Dermis microvascular lymphatic vessel endothelial cell (primary cell): ENCODE measurements at places on chromosomes 12 and 14. TPM values are rescaled to one million over a fixed set of nuclear protein-coding genes. Genes with fewer than 3 reads are reported as not detected.
A peak's percentile ranks its signal among the peaks of the same experiment; 100 is the strongest.

GRCh38 chr12:46472893-46473633 is 100.5 kb upstream of the SLC38A2 start:
- peak; percentile 90 for DNase-seq

The AJUBA gene
- total RNA-seq = 35.7 and 40.3 TPM in 2 replicates

- DNase-seq = no peak
Measured at GRCh38 chr12:40158592-40159111, 52.8 kb upstream of the SLC2A13 start.

The ARG2 gene
- 29.2 and 39.7 TPM in 2 replicates for total RNA-seq

GRCh38 chr12:60148831-60149230 is 553.0 kb downstream of the SLC16A7 start:
- DNase-seq = peak; percentile 59

DNA sequence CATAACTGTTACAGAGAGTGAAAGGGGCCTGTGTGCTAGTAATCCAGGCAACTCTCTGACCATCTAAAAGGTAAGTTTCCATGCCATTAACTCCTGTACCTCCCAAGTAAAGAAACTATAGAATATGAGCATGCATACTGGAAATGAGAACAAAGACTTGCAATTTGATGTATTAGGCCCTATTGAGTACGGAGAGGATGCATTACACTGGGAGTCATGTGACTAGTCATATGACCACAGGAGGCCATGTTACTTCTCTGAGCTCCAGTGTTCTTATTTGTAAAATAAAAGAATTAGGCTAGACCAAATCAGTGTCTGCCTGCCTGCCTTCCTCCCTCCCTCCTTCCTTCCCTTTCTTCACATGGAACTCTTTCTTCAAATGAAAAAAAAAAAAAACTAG is 440.1 kb upstream of the CCDC196 start:
- DNase-seq = no peak

GRCh38 chr12:94590428-94590827 is 59.9 kb downstream of the TMCC3 start:
- DNase-seq = no peak

- DNase-seq = no peak
Measured at GRCh38 chr12:103268831-103269514, 226.8 kb downstream of the C12orf42 start.

GRCh38 chr14:31387091-31387490 is 33.3 kb downstream of the HEATR5A start:
- no peak for DNase-seq

DNA sequence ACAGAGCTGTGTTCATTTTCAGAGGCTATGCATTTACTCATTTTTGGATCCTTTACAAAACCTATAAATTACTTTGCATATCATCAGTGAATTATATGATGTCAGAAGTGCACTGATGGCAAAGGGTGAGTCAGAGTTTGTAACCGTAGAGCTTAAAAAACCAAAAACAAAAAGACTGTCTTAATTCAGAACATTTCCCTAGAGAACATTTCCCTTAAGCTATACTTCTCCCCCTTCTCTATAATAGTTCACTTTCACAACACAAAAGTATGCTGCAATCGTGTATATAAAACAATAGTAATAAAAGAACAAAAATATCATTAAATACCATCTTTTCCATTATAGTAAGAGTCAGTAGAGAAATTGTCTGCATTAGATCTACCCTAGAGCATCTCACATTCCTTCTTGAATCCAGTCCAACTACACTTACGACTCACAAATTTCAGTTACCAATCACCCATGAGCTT is 934.9 kb downstream of the LRFN5 start:
- DNase-seq = no peak

- DNase-seq = no peak
Measured at GRCh38 chr12:91317306-91317705, 134.7 kb upstream of the DCN start.

DNA sequence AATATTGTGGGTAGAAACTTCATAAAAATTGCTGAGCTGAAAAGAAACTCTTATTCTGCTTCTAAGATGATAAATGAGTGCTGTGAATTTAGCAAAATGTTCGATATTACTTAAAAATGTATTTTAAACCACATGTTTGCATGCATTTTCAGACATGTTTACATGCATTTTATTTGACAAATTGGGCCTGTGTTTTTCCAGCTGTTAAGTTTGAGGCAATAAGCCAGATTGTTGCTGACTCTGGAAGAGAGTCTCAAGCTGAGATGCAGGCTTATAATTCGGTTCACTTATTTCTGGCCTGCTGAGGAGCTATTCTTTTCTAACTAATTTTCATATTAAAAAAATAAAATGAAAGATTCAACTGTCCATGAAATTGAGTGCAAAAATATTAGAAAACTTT is 110.1 kb downstream of the SYNE2 start:
- DNase-seq = no peak

DNA sequence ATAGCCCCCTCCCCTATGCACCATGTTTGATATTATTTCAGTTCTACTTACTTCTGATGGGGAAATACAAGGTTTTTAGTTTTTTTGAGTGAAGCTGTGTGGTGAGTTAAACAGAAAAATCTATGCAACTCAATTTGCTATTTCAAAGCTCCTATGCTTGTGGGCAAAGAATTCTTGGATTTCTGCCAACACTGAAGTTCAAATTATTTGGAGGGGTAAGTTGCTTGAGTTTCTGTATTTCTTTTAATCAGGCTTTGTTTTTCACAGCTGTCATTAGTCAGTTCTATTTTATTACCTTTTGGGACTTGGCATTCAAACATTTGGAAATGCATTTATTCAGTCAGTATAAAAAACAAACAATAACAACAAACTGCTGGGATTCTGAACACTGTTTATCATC is 407.5 kb upstream of the MGAT4C start:
- DNase-seq = no peak

DNA sequence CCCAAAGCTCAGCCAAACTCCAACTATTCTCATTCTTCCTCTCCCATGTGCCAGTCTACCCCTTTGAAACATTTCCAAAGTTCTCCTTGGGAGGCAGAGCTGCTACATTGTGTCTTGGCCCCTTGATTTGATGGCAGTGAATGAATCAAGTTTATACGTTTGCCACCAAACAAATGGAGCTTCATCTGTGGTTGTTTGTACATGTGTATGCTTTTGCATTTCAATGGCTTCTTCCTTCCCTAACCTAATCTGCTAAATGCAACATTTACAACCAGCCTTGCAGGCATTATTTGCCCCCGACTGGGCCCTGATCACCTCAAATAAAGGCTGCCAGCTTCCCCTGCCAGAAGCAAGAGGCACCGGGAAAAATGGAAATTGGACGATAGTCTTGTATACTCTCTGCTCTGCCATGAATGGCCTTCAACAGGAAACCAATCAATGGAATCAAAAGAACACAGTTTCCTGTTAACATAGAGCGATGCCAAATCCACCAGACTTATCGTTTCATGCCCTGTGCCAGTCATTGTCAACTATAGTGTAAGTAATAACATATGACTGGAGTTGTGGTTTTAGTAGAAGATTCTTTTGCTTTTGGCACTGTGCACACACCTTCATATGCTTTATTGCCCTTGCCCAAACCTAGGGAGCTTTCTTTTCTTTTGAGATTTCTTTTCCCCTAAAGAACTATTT is 97.8 kb downstream of the TMEM30B start:
- peak; percentile 78 for DNase-seq

The APOF gene
- total RNA-seq = not detected in 2 replicates

The DACT1 gene
- total RNA-seq = 0.13 TPM in 2 replicates

DNA sequence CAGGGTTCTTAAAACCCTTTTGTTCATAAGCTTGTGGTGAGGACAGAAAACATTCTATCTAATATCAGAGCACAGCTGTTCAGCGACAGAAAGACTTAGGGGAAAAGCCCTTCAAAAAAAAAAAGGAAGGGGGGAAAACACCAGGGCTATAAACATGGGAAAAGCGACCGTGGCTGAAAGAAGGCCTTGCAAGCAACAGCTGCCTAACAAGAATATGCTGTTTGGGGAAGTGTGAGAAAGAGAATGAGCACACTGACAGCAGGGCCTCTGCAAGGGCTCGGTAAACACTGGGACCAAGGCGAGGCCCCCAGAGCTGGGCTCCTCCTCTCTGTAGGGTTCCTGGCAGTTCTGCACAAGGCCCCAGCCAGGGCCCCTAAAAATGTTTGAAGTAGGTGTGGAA is 27.4 kb upstream of the CCND2 start:
- no peak for DNase-seq

GRCh38 chr12:95681210-95681765 is 109.3 kb downstream of the NTN4 start:
- no peak for DNase-seq

The SPTB gene
- under 0.01 and 0.13 TPM in 2 replicates for total RNA-seq

GRCh38 chr14:54877015-54877702 is 25.5 kb downstream of the GCH1 start:
- peak; percentile 88 for DNase-seq
